Germinal center (tissue), 1 donor: ENCODE measurements at places on chromosomes 7 and 10.

DNA sequence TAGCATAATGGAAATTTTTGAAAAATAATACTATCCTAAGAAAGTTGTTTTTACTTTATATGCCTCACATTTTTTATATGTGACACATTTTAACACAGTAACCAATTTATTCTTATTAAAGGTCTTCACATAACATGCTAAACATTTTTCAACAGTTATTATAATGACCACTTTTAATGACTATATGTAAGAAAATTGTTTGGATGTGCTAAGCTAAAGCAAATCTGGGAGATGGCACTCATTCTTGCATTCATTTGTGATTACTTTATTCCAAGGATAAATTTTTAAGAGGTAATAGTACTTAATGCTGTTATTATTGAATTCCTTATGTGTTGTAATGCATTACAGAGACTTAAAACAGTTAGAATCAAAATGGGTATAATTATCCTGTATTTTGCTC, 88.1 kb downstream of the ANKIB1 start:
- DNase-seq, result no peak

GRCh38 chr7:6106140-6106904, 75.1 kb downstream of the ANKRD61 start:
- DNase-seq, result no peak

- DNase-seq, result no peak
These were observed 38.9 kb upstream of the SP8 start for GRCh38 chr7:20825555-20825954.

DNA sequence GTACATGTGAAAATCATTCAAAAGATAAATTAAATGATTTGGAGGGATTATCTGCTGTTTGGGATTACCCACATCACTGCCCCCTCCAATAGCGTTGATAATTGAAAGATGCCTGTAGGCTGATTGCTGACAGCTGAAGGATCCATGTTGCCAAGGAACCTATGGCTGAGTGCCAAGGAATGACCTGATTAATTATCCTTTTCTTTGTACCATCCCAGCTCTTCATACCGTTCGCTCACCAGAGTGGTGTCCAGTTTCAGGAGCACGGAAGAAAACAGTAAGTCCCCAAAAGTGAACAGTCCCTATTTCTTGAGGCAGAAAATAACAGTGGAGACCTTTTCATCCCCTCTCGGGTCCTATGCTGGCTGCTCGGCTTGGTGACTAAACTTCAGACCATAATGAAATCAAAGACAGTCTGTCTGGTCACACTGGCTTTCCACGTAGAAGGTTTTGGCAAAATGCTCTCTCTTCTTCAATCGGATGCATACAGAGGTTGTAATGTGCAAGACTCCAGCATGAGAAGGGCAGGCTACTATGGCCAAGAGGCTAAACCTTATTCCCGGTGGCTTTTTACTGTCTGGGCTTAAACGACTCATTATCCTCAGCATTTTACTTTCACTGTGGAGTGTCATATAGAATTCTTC, 108.8 kb downstream of the SPAG6 start:
- DNase-seq, result no peak

GRCh38 chr7:36986948-36987724, 262.8 kb upstream of the AOAH start:
- peak; percentile 79 for DNase-seq

- DNase-seq, result no peak
These were observed 165.0 kb upstream of the GPR26 start for GRCh38 chr10:123501148-123501547.
